ENCODE measurements at places on chromosomes 3 and 15.

DNA sequence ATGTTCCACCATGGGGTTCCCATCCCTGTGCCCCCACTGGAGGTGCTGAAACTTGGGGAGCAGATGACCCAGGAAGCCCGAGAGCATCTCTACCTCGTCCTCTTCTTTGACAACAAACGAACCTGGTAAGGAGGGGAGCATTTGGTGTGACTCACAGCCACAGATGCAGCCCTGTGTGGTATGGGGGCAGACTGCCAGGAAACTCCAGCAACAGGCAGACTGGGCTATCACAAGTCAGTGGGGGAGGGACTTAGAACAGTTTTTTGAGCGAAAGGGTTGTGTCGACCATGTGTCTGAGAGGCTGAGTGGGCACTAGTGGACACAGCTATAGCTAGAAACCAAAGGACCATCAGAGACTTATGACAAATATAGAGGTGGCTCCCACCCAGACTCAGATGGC, 3.4 kb upstream of the OGG1 start:
- DNase-seq: no peak

GRCh38 chr3:181210275-181210674, 220.7 kb upstream of the DNAJC19 start:
- DNase-seq: no peak

GRCh38 chr3:106692624-106693023, 684.6 kb upstream of the CCDC54 start:
- DNase-seq: no peak

DNA sequence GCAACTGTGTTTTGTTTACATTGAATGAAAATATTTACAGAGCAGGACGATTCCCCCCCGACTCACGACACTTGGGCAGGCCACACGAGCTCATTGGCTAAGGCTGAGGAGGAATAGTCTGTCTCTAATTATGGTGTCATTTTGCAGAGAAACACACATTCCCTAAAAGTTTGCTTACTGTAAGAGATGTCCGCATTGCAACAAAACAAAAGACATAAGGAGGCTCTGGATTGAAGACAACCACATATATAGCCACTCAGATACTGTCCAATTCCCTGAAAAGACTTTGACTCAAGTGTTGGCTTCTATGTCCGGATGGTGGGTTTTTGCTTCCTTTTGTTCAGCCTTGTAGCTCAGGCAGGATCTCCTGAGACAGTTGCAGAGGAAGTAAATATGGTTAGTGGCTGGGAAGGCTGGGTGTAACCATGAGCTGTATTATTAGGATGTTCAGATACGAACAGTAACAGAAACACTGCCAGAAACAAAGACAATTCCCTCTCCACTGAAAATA, 170.4 kb downstream of the KLHL25 start:
- DNase-seq: no peak

DNA sequence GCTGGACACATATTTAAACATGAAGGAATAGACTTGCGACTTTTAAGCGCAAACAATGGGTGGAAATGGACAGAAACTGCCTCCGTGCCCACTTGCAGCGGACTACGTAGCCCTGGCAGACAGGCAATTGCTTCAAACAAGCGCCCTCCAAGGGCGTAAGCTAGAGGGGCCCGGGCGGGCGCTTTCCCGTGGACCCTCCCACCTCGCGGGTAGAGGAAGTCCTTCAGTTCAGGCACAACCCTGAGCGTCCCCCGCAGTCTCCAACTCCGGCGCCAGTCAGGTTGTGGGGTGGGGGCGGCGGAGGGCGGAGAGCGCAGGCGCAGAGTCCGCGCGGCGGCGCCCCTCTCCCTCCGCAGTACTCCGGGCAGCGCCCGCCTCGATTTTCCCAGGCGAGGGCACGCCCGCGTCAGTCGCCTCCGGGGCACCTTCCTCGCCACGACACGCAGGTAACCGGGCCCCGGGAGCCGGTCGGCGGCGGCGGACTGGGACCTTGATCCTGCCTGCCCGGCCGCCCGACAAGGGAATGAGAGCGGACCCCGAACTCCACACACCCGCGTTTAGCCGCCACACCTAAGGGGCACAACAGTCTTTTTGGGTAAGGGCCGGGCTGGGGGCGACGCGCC, at the start of gene SLC35G2:
Gene SLC35G2 (plus strand): TSS at position 358 of the 623 bp plus-strand sequence. CDS start 35,335 bp downstream, outside the sequence.
- DNase-seq: peak; percentile 75

DNA sequence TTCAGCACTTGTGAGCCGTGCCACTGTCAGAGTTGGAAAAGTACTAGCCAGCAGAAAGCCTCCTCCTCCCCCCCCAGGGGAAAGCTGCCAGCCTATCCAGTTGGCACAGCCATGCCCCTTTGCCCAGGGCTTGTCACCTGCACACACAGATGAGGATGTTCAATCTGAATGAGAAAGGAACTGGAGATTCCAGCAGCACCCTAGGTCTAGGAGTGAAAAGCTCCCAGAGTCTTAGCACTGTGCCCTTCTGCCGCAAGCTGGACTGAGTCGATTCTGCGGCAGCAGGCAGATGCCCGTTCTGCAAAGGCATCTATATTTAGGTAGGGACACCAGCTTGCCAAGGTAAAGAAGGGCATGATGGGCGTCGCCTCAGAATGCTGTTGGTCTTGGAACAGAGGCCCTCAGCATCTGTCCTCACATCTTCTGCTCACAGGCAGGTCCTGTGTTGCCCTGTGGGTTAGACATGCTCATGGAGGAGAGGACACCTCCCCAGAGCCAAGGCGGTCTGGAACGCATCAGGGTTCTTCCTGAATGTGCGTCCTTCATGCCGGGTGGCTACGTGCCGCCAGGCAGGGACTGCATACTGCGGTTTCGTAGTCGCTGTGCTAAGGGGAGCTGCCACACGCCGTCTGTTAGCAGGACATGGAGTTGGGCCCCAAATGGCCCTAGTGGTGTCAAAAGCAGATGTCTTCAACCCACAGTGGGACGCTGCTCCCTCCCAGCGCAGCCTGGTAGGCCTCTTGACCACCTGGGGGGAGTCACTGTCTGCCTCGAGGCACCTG, 109.5 kb downstream of the VGLL4 start:
- no peak for DNase-seq

All from coronary artery (tissue), 2 donors.